Activated gamma-delta T cell (primary cell): ENCODE measurements at places on chromosomes 5 and 9.

DNA sequence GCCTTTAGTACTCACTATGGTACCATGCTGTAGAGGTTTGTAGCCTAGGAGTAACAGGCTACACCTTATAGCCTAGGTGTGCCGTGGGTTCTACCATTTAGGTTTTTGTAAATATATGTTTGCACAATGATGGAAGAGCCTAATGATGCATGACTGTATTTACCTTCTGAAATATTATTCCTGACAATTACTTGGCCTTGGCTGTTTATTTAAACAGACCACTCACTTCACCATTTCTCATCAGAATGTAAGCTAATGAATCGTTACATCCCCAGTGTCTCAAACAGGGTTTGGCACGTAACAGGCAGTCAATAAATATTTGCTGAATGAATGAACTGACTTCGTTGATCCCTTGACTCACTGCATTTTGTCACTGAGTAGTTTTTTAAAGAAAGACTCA lies 93.1 kb downstream of the MED27 start:
- DNase-seq = no peak

GRCh38 chr5:58200451-58200850 lies 259.4 kb downstream of the PLK2 start:
- no peak for DNase-seq

- no peak for DNase-seq
Measured at GRCh38 chr5:43840424-43841125, 237.6 kb downstream of the NNT start.

GRCh38 chr9:7392148-7392547 lies 407.4 kb downstream of the DMAC1 start:
- DNase-seq = no peak

DNA sequence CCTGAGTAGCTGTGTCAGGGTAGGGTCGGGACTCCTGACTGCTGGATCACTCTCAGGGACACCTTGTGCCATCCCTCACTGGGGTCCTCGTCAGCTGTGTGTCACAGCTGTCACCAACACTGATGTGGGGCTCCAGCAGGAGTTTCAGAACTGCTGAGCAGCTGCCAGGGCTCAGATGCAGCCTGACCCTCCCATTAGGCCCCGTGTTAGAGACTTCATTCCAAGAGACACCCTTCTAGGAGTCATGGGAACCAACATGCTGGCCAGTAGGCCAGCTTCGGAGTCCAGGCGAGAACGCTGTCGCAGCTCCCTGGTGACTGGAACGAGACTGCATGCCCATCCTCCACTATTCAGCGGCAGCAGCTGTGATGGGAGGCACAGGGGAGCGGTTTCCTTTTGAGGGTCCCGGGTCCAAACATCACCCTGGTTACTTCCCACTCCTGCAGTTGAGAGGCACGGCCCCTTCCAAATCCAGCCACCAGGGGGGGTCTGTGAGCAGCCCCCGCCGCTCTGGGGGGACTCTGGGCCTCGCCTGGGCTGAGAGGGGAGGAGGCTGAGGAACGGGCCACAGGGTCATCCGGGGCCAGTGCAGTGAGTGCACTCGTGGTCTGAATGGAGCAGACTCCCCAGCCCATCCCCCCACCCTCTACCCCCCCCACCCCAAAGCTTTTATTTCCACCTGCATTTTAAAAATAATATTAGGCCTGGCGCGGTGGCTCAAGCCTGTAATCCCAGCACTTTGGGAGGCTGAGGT lies 12.6 kb upstream of the TCF7 start:
- peak; percentile 38 for DNase-seq

GRCh38 chr5:141003791-141004611 lies 37.7 kb downstream of the PCDHAC2 start:
- no peak for DNase-seq

- no peak for DNase-seq
Measured at GRCh38 chr5:2611659-2612058, 139.8 kb downstream of the IRX2 start.

GRCh38 chr9:129242971-129243561 lies 65.0 kb upstream of the IER5L start:
- no peak for DNase-seq

GRCh38 chr9:86671018-86671417 lies 276.3 kb downstream of the GAS1 start:
- DNase-seq = no peak

DNA sequence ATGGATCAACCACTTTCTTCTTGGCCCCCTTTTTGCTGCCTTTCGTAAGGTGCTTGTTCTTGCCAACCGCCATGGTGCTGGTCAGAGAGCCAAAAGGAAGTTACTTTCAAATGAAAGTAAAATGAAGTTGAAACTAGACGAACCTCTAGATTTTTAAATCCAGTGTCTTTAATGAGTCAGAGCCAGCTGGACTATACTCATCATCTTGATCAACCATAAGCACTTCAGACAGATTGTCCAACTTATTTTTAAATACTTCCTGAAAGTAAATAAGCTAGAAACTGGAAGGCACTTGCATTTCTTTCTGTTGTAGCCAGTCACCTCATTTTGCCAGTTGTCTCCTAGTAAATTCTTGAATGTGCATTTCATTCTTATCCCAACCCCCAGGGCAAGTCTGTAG lies 48.9 kb downstream of the JMY start:
- DNase-seq = no peak

DNA sequence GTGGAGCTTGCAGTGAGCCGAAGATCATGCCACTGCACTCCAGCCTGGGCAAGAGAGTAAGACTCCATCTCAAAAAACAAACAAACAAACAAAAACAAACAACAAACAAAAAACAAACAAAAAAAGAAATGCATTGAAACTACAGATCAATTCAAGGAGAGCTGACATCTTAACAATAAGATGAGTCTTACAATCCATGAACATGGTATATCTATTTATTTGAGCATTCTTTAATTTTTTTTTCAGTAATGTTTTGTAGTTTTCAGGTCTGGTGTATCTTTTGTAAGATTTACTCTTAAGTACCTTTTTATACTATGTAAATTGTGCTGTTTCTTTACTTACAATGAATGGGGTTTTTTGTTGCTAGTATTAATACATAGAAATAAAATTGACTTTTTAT lies 140.1 kb upstream of the DAPK1 start:
- DNase-seq = no peak

- DNase-seq = no peak
Measured at GRCh38 chr5:96318569-96319110, 114.4 kb downstream of the PCSK1 start.

GRCh38 chr9:92342825-92343488 lies 17.2 kb downstream of the CENPP start:
- no peak for DNase-seq

GRCh38 chr9:73412874-73413273 lies 261.2 kb downstream of the ANXA1 start:
- no peak for DNase-seq

DNA sequence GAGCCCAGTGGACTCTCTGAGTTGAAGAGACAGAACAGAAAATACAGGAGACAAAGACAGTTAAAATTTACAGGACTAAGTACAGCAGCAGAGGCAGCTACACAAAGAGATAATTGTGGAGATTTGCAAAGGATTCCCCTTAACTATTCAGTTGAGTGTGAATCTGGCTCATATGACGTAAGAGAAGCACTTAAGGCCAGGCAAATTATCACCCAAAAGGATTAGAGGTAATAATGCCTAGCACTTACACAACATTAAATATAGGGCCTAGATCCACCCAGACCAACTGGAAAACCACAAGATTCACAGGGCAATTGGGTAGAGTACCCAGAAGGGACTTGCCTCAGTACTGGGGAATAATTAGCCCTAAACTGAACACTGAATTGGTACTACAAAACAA lies 41.3 kb downstream of the ADAMTS6 start:
- no peak for DNase-seq

GRCh38 chr9:133727277-133727875 lies 10.8 kb downstream of the SARDH start:
- no peak for DNase-seq

DNA sequence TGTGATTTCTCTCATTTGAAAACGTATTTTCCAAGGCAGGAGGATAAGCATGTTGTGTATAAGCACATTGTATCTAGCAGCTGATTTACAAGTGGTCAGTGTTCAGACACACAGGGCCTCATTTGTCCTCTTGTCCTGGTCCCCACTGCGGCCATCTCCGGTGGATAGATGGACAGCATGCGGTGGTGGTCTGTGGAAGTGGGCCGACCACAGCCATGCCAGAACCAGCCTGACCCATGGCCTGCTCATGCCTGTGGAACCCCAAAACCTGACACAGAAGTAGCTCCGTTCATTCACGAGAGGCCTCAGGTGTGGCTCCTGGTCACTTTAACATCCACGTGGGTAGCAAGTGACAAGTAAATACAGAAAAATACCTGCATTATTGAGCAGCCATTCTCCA lies 14.6 kb downstream of the IRX2 start:
- DNase-seq = no peak

GRCh38 chr9:120885958-120886357 lies 9.0 kb upstream of the PHF19 start:
- no peak for DNase-seq

DNA sequence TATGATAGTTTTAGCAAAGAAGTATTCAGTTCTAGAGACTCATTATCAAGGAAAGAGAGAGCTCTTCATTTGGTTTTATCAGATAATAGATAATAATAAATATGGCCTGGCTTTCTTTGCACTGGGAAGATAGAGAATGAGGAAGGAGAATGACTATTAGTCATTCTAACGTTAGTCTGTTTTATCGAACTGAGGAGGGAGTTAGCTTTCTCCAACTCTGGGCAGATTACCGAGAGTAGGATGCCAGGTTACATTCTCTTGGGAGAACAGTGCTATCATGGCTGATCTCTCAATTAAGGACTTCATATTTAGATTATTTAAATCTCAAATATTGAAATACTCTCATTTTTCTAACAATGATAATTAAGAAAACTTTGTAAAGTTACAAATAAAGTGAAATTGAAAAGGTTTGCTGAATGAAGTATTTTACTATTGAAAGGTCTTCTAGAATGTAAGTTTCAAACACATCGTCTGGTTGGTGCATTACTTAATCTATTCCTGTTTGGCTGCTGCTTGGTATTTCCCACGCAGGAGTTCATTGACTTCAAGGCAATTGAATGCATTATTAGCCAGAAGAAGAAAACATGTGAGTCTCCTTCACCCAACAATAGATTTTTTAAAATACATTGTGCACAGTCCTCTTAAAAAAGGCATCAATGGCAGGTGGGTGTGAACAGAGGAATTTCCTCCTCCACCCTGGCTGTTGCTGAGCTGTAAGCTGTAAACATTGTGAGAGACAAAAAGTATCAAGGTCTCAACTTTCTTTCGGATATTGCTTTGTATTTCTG lies 140.8 kb downstream of the C9orf152 start:
- DNase-seq = no peak

GRCh38 chr5:81068063-81068462 lies 107.9 kb downstream of the RASGRF2 start:
- DNase-seq = no peak

GRCh38 chr9:122261469-122261881 lies 3.2 kb downstream of the RBM18 start:
- no peak for DNase-seq

DNA sequence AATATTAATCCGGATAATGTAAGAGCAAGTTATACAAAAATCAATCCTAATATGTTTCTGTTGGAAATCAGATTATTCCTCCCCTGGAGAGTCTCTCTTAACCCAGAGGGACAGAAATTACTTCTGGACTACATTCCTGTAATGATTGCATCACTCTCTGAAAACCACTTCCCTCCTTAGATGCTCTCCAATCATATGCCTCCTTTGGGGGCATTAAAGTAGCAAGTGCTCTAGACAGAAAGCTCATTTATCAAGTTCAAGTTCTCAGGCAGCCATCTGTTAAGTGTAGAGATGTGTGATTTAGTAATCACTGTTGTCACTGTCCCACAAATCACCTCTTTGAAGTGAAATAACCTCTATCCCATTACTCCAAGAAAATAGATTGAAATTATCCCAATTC lies 247.1 kb downstream of the SLCO4C1 start:
- DNase-seq = no peak

DNA sequence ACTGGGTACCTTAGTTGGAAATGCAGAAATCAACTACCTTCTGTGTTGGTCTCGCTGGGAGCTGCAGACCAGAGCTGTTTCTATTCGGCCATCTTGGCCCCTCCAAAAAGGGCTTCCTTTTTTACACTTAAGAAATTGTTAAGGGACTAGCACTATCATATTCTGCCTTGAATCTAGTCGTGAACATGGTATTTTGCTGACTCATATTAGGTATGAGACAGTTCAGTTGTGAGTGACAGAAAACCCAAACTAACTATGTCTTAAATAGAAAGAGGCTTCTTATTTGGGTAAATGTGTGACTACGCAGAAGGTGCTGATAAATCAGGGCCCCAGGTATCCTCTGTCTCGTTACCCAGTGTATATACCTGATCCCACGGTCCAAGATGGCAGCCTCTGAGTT lies 298.2 kb downstream of the EDIL3 start:
- DNase-seq = no peak

DNA sequence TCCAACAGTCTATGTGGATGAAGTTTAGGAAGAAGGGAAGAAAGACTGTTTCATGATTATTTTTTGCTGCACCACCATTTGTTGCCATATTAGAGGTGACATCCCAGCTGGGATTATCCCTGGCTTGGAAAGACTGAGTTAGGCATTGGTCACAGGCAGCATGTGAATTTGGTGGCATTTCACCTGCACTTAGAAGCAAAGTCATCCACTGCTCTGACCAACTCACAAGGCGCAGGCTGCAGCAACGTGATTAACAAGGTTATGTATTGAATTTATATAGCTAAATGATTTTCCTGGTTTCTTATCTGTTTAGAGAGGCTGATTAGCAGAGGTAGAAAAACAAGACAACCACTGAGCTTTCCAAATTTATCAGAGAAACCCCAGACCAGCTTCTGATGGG lies 2.7 kb downstream of the FYB1 start:
- DNase-seq = no peak

DNA sequence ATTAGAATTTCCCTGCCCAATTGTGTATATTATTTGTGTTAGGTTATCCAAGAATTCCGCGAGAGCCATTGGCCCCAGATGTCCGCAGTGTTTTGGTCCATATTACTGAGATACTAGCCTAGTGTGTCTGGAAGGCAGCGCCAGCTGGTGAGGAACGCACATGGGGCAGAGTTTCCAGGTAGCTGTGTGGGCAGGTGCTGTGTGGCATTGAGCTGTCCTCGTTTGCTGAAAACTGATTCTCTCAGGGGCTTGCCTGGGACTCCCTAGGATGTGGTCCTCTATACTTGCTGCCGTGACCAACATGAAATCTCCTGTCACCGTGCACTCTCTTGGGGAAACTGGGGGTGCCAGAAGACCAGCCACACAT lies 288.7 kb downstream of the FANCC start:
- DNase-seq = no peak

- DNase-seq = no peak
Measured at GRCh38 chr5:179912951-179913350, 5.3 kb upstream of the TBC1D9B start.

DNA sequence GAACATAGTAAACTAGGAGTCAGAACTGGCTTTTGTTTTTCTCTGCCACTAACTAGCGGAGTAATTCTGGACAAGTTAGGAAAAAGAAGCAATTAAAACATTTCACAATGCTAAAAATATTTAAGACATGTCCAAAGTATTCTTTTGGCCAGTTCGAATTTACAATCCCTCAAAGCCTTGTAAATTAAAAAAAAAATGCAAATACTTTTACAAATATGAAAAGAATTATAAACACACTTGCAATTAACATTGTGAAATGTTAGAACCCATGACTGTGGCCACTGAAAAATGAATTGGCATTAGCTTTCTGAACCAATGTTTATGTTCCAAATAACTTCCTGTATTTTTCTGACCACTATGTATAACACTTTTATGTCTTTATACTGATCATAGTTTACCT lies 2.2 kb downstream of the RAD1 start:
- DNase-seq = no peak
